Activated CD8-positive, alpha-beta memory T cell treated with anti-CD3 and anti-CD28 coated beads, Interleukin-2, amount 50 U/mL, for 48 hours (primary cell): ENCODE measurements at places on chromosomes 11 and 22.

GRCh38 chr11:76270389-76270788, 64.1 kb upstream of the WNT11 start:
- no peak for DNase-seq

DNA sequence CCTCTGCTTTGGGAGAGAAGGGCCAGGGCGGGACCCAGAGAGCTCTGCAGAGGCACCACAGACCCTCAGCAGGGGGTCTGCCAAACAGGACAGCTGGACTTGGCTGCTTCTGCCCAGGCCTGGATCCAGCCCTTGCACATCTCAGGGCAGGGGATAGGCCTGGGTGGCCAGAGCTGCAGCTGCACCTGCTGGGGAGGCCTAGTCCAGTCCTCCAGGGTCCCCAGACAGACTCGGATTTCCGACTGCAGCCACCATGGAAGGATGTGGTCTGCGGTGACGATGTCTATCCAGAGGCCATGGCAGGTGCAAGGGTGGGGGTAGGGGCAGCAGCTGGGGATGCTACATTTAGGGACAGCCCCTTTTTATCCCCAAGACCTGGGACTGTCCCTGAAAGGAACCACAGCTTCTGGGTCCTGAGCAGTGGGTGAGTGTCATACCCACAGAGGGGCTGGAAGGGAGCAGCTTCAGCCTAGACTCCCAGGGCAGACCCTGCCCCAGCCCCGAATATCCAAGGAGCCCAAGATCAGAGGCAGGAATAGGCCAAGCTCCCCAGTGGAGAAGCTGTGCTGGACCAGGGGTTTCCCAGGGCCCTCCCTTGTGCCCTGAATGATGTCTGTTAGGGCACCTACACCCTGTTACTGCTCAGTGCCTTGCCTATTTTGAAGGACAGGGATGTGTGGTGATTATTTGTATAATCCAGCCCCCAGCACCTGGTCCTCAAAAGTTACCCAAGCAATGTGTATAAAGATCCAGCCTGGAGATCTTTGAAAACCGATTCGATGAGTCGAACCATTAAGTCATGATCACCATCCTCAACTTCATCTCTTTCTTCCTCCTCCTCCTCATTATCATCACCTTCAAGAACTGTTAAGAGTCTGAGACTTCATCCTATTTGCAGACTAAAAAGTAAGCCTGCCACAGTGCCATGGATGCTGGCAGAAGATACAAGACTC, 2.5 kb upstream of the IGLL5 start:
- peak; percentile 70 for DNase-seq

GRCh38 chr11:34840736-34841386, 75.3 kb downstream of the APIP start:
- DNase-seq = no peak

DNA sequence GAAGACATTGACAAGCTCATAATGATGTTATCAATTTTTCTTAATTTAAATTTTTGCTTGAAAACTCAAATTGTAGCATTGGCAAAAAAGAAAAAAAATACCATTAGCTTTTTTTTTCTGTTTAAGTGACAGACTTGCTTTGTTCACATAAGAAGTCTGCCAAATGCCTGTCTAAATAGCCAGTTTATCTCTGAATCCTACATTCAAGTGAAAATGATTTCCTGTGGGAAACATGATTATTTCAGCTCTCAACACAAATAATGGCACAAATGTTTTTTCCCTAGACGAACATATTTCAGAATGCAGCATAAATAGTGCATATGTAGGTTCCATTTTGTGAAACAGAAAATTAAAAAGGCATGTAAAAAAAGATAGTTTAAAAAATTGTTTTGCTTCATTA, 23.5 kb downstream of the TYR start:
- no peak for DNase-seq

DNA sequence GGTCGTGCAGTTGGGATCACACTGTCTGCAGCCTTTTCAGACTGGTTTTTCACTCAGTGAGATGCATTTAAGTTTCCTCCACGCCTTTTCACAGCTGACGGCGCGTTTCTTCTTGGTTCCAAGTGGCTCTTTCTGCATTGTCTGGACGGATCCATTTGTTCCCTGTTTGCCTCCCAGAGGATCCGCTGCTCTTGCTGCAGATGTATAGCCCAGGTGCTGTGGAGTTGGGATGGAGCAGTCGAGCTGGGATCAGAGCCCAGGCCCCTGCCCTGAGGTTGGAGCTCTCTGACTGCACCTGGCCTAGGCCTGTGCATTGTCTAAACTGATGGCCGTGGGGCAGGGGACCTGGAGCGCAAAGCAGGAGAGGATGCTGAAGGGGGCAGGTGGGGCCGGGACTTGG, 51.6 kb downstream of the PARVB start:
- DNase-seq = no peak

DNA sequence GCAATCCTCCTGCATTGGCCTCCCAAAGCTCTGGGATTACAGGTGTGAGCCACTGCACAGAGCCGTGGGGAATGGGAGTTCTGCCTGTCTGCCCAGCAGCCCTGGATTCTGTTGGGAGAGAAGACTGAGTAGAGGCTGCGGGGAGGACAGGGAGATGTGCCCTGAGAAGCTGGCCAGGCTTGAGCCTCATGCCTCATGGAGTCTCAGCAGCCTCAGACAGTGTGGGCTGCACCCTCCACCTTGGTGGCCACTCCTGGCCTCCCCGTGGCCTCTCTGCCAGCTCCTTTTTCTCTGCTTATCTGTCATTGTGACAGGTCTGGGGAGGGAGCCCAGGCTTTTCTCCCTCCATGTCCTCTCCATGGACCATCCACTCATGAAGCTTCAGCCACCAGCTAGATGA, 43.2 kb downstream of the DKK3 start:
- no peak for DNase-seq

DNA sequence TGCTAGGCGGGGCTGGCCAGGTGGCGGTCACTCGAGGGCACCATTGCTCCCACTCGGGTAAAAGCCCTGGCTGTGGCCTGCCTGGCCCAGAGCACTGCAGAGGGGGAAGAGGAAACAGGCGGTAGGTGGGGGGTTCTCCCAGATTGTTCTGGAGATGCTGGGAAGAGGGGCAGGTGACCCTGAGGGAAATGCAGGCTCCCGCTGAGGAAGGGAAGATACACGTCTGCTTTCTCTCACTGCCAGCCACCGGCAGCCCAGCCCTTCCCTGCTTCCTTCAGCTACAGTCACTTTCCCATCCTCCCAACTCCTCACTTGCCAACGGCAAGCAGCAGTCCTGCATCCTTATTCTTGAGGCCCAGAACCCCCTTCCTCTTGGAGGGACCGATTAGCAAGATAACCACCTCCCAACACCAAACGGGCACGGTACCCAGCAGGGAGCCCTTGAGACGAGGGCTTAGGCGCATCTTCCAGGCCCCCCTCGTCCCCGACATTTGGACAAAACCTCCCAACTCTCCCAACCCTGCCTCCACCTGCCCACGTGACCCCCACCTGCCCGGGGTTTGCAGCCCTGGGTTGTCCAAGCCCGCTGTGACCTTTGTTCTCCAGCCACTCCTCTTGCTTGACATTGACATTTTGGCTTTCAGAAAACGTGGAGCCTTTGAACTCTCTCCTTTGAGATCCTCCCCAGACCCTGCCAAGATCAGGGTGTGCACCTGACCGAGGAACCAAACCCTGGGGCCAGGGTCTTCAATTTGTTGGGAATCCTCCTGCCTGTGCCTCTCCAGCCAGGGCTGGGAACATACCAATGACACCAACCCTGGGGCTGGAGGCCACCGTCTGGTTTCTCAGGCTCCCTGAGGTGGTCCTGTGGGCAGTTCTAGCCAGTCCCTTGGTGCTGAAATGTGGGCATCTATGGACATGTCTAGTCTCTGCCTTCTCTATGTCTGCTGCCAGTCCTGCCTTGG, 48.8 kb upstream of the TTLL12 start:
- DNase-seq = no peak

DNA sequence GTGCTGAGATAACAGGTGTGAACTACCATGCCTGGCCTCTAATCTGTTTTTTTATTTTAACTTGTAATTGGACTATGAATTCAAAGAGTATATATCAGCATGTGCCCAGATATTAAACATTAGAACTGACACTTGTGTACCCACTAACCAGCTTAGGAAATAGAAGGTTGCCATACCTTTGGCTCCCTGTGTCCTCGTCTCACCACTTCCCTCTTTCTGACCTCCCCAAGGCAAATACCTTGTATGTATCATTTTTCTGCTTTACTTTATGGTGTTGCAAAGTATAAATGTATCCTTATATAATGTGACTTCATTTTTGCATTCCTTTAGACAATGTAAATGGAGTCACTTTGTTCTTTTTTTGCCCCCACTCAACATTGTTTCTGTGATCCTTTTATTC, 9.1 kb downstream of the PPP6R3 start:
- no peak for DNase-seq

DNA sequence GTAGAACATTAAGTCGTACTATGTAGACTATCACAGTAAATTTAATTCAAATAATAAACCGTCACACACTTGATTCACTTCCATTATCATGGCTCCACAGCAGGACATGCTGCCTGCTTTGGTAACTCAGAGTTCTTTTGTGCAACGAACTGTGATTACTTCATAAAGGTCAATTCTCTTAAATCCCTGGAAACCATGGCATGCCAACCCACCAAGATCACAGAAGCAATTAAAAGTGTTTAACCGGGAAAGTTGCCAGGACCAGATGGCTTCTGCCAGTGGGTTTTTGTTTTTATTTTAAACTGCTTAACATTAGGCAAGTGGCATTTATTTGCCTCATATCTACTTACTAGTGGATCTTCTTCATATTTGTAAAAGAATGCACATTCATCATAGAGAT, 1162.1 kb downstream of the DLG2 start:
- DNase-seq = no peak

GRCh38 chr22:46421267-46421666, 85.8 kb downstream of the TRMU start:
- DNase-seq = no peak

GRCh38 chr11:6258141-6258540, 1.5 kb upstream of the CCKBR start:
- no peak for DNase-seq

DNA sequence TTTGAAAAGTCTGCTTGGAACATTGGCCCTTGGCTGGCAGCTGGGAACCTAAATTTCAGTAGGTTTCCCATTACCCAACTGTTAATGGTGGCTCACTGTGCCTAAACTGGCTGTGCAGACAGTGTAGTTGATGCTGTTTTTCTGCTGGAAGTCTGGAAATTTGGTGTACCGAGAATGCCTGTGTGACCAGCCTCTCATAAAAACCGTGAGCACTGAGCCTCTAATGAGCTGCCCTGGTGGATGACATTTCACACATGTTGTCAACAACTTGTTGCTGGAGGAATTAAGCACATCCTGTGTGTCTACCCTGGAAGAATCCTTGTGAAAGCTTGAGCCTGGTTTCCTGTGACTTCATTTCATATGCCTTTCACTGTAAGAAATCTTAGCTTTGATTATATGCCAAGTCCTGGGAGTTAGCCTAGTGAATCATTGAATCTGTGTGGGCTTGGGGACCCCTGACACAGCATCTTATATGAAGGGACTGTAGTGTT, 131.1 kb downstream of the LDLRAD3 start:
- no peak for DNase-seq

DNA sequence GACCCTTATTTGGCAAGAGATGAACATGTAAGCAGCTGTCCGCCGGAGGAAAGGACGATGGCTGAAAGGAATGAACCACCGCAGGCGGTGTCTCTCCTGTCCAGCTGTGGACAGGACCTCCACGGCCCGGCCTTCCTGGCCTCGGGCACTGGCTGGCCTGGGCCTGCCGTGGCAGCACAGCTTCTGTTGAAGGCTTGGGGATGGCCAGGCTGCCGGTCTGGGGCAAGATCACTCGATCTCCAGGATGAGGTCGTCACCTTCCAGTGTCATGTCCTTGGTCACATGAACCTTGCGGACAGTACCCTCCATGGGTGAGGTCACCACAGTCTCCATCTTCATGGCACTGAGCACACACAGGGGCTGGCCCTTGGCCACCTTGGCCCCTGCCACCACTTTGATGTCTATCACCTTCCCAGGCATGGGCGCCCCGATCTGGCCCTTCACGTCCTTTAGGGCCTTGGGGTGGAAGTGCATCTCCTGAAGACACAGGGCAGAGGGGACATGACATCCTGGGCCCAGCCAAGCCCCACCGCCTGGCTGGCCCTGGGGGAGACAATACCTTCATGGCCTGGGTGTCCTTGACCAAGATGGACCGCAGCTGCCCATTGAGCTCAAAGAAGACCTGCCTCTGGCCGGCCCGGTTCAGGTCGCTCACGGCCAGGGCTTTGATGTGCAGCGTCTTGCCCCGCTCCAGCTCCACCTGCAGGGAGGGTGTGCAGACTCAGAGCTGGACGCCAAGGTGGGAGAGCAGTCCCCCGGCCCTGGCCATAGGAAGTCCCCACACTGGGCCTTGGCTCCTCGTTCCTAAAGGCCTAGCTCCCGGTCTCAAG, 5.6 kb downstream of the RCE1 start:
- DNase-seq = peak; percentile 48

DNA sequence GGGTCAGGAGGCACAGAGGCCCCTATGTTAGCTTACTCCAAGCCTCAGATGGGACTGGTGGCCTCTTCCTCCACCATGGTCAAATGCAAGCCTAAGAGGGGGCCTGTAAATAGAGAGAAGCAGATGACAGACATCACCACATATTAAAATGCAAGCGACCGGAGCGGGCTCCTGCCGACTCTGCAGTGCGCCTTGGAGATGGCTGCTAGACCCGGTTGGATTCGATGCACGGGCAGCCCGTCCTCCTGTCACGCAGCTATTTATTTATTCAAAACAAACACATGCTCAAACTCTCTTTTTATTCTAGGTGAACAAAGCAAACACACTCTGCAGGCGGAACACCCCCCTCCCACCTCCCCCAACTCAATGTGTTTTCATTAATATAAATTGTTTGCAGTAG, 208.0 kb downstream of the DSCAML1 start:
- DNase-seq = no peak

DNA sequence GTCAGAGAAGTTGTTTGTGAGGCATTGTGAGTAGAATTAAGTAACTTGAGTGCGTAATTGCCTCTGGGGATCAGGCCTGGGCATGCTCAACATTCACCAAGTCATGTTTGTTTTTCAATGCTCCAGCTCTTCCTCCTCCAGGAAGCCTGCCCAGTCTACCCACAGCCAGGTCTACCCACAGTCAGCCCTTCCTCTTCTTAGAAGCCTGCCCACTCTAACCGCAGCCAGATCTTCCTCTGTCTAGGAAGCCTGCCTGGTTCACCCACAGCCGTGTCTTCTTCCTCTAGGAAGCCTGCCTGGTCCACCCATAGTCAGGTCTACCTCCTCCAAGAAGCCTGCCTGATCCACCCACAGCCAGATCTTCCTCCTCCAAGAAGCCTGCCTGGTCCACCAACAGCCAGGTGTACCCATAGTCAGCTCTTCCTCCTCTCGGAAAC, 25.0 kb downstream of the LRP5 start:
- no peak for DNase-seq

GRCh38 chr22:41352058-41352457, 29.7 kb upstream of the TEF start:
- no peak for DNase-seq

- DNase-seq = no peak
These were observed 8.0 kb upstream of the LIN7C start for GRCh38 chr11:27514558-27514957.

DNA sequence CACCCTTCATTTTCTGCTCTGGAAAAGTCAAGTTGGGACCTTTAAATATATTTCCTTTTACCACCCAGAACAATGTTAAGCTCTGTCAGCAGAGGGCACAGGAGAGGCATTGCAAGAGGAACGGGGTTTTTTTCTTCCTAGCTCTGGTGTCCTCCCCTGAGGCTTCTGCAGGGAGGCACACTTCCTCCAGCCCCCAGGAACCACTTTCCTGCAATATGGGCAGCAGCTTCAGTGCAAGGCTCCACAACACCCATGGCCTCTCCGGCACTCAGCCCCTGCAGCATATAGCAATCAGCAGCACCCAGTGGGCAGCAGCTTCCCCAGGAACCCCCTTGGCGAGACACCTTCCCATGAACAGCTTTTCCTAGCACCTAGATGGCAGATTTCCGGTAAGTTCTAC, 101.4 kb downstream of the SYT9 start:
- DNase-seq = no peak
